ENCODE measurements at places on chromosomes 2 and 18. TPM values are rescaled to one million over a fixed set of nuclear protein-coding genes. Genes with fewer than 3 reads are reported as not detected.
A peak's percentile ranks its signal among the peaks of the same experiment; 100 is the strongest.

The UGT1A1 gene
- not detected for total RNA-seq

The DSG4 gene
- total RNA-seq, result not detected

The MAL gene
- total RNA-seq, result 92.6 TPM

The TMEM163 gene
- total RNA-seq, result 0.12 TPM

The DRC1 gene
- total RNA-seq, result 0.17 TPM

The LINC00305 gene
- not detected for total RNA-seq

The SP3 gene
- 106 TPM for total RNA-seq

The GALNT13 gene
- total RNA-seq, result not detected

The ONECUT2 gene
- 0.02 TPM for total RNA-seq

The NR4A2 gene
- total RNA-seq, result 27.5 TPM

The HK2 gene
- 36.4 TPM for total RNA-seq

The EMILIN1 gene
- 1.0 TPM for total RNA-seq

GRCh38 chr18:9647496-9648323, 33.4 kb upstream of the PPP4R1 start:
- H3K36me3 ChIP-seq, result no peaks in the 10 kb centered on the region
- no peaks in the 10 kb centered on the region for H3K27me3 ChIP-seq
- H3K27ac ChIP-seq, result no peak overlapping the region
- DNase-seq, result no peak

DNA sequence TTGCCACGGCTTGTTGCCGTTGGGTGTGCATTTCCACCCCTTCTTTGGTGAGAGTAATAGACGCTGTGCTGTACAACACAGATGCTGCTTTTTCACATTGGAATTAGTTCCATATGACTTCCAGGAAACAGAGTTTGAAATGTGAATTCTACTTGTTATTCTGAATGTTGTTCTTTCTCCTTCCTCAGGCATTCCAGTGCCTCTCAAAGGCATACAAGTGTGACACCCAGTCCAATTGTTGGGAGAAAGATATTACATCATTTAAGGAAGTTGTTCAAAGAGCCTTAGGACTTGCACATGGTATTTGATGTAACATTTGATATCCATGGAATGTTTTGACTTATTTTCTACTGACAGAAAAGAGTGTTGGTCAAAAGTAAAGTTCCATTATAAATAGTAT, 134.4 kb upstream of the LTBP1 start:
- H3K36me3 ChIP-seq, result peaks cover 11% of the 10 kb centered on the region
- H3K4me1 ChIP-seq, result no peaks in the 10 kb centered on the region
- H3K27me3 ChIP-seq, result no peaks in the 10 kb centered on the region
- no peak overlapping the region for H3K27ac ChIP-seq
- H3K4me3 ChIP-seq, result no peak overlapping the region
- no peak for DNase-seq

DNA sequence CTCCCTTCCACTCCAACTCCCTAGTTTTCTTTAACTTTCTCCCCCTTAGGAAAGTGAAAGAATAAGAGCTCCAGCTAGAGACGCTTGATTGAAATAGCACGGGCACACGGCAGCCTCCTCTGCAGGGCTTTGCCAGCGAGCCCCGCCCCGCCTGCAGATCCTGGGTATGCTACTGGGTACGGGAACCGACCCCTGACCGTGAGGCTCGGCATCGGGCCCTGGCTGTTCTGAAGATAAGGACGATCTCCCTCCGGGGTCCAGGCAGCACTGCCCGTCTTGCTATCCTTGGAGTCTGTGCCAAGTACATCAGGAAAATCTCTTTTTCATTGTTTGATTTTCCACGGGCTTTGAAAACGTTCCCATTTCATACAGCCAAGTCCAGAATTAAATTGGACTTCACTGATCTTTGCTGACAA, 284.5 kb downstream of the MTX2 start:
- H3K4me3 ChIP-seq, result peak overlapping the region; percentile 85
- H3K36me3 ChIP-seq, result no peaks in the 10 kb centered on the region
- peak; percentile 43 for DNase-seq
- H3K27me3 ChIP-seq, result peaks cover 58% of the 10 kb centered on the region
- H3K27ac ChIP-seq, result no peak overlapping the region

GRCh38 chr18:52682260-52682659, 342.3 kb downstream of the DCC start:
- H3K27ac ChIP-seq, result no peak overlapping the region
- no peaks in the 10 kb centered on the region for H3K4me1 ChIP-seq
- no peak for DNase-seq
- no peak overlapping the region for H3K4me3 ChIP-seq

DNA sequence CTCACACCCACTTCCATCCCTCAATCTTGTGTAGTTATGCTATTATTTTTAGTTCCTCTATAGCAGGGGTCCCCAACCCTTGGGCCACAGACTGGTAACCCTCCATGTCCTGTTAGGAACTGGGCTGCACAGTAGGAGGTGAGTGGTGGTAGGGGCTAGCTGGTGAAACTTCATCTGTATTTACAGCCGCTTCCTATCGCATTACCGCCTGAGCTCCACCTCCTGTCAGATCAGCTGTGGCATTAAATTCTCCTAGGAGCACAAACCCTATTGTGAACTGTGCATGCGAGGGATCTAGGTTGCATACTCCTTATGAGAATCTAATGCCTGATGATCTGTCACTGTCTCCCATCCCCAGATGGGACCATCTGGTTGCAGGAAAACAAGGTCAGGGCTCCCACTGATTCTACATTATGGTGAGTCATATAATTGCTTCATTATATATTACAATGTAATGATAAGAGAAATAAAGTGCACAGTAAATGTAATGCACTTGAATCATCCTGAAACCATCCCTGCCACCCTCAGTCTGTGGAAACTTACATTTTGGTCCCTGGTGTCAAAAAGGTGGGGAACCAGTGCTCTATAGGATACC, 1.6 kb upstream of the RAB11FIP5 start:
- H3K4me1 ChIP-seq, result peaks cover 26% of the 10 kb centered on the region
- H3K27ac ChIP-seq, result no peak overlapping the region
- no peaks in the 10 kb centered on the region for H3K27me3 ChIP-seq
- H3K36me3 ChIP-seq, result no peaks in the 10 kb centered on the region

DNA sequence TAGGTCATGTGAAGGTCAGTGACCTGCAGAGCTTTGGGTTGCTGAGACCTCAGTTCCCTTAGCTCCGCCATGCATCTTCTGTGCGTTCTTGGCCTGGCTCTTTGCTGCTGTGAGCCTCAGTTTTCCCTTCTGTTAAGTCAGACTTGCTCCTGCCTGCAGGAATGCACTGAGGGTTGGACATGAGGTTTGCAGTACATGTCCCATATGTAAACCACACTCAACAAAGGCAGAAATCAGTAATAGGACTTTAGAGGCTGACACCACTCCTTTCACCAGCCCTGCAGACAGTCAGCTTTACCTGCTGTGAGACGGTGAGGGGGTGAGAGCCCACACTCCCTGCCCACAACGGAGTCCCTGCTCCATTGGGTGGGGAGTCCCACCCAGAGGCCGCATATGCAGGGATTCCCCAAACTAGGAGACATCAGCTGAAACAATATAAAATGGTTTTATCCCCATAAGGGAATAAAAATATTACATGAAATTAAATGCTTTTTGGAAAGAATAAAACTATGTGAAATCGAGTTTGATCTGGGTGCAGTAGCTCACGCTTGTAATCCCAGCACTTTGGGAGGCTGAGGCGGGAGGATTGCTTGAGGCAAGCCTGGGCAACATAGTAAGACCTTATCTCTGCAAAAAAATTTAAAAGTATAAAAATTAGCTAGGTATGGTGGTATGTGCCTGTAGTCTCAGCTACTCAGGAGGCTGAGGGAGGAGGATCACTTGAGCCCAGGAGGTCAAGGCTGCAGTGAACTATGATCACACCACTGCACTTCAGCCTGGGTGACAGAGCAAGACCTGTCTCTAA, 55.1 kb downstream of the MYO7B start:
- DNase-seq, result no peak
- H3K4me3 ChIP-seq, result no peak overlapping the region
- no peak overlapping the region for H3K27ac ChIP-seq
- no peaks in the 10 kb centered on the region for H3K36me3 ChIP-seq
- H3K4me1 ChIP-seq, result peaks cover 9% of the 10 kb centered on the region

DNA sequence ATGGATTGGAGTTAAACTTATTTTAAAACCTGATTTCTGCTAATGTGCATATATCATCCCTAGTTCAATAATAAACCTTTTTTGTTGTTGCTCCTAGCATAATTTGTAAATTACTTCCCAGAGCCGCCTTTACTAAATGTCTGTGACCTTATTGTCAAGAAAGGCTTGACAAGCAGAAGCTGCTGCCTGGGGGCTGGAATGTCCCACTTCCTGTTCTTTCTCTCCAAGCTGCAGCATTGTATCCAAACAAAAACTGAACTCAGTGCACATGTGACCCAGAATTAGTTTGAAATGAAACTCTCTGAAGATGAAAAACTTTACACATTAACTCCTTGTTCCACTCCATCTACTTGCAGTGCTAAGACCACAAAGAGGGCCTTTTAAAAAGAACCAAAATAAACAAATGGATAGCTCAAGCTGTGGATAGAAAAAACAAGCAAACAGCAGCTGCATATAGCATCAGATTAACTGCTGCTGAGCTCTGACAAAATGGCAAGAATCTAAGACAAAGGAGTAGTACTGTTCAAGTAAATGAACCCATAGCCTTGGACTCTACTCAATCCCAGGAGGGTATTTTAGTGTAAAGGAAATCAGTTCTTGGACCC, 99.8 kb upstream of the NEUROD1 start:
- DNase-seq, result no peak
- no peak overlapping the region for H3K27ac ChIP-seq
- no peak overlapping the region for H3K4me3 ChIP-seq
- peaks cover 1% of the 10 kb centered on the region for H3K4me1 ChIP-seq
- peaks cover 10% of the 10 kb centered on the region for H3K27me3 ChIP-seq

DNA sequence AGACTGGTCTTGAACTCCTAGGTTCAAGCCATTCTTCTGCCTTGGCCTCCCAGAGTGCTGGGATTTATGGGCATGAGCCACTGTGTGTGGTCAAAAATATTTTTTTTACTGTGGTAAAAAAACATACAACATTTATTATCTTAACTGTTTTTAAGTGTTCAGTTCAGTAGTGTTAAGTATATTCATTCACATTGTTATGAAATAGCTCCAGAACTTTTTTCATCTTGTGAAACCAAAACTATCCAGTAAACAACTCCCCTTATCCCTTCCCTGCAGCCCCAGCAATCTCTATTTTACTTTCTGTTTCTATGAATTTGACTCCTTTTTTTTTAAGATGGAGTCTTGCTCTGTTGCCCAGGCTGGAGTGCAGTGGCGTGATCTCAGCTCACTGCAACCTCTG, 9.3 kb downstream of the RMC1 start:
- DNase-seq, result no peak
- peaks cover 29% of the 10 kb centered on the region for H3K36me3 ChIP-seq
- no peak overlapping the region for H3K4me3 ChIP-seq
- peak overlapping the region; percentile 65 for H3K27ac ChIP-seq
- peaks cover 26% of the 10 kb centered on the region for H3K4me1 ChIP-seq

DNA sequence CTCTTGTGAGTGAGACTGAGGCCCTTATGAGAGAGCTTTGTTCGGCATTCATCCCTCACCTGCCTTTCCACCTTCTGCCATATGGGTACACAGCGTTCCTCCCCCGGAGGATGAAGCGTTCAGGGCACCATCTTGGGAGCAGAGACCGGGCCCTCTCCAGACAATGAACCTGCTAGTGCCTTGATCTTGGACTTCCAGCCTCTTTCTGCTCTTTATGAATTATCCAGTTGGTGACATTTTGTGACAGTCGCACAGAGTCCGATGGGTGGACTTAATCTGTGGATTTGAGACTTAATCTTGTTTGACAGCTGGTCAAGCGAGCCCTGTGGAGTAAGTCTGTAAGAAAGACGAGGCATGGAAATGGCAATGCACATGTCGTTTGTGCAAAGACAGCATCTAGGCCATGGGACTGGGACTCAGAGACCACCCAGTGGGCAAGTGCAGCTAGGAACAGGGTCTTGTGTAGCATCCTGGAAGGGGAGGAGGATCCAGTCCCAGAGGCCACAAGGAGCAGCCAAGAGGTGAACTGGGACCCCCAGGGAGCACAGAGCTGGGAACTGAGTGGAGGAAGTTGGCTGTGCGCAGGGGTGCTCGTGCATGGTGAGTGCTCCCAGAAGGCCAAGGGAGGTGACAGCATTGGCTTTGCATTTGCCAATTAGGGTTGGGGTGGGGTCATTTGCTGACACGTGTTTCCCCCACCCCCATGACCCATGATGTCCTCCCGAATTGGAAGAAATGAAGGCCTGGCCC, 69.5 kb upstream of the HDAC4 start:
- H3K4me3 ChIP-seq, result no peak overlapping the region
- H3K4me1 ChIP-seq, result no peaks in the 10 kb centered on the region
- no peaks in the 10 kb centered on the region for H3K27me3 ChIP-seq

DNA sequence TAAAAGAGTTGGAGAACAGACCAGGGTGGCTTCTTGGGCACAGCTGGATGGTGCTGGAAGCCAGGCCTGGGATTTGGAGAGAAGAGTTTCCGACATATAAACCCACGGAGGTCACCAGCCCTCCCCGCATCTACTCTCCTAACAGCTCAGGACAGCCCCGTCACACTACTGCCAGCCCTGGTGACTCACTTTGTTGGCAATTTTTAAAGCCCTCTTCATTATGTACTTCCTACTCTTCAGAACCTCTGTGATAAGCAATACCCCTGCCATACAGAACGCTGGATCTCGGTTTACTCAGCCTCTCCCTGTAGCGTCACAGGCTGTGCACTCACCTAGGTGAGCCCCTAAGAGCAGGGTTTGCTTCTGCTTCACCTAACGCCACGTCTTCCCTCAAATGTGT, 48.1 kb downstream of the ID2 start:
- peaks cover 9% of the 10 kb centered on the region for H3K4me1 ChIP-seq
- H3K4me3 ChIP-seq, result no peak overlapping the region
- DNase-seq, result no peak
- H3K27ac ChIP-seq, result no peak overlapping the region
- no peaks in the 10 kb centered on the region for H3K27me3 ChIP-seq

DNA sequence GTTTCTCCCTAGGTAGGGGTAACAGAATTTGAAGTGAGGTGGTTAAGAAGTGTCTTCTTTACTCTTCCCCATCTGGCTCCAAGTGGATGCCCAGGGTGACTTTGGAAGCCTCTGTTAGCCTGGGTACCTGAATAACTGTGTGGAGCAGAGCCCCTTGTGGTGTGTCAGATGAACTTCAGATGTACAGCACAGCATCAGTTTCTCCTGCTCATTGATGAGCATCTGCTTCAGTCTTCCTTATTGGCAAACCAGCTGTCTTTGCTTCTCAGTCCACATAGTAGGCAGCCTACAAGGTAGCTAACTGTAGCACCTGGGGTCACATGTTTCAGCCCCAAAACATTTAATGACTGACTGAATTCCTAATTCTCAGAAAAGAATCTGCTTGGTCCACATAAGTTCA, 56.2 kb upstream of the ATP8B1 start:
- DNase-seq, result peak; percentile 7
- H3K27ac ChIP-seq, result no peak overlapping the region
- no peak overlapping the region for H3K4me3 ChIP-seq
- peaks cover 4% of the 10 kb centered on the region for H3K4me1 ChIP-seq

DNA sequence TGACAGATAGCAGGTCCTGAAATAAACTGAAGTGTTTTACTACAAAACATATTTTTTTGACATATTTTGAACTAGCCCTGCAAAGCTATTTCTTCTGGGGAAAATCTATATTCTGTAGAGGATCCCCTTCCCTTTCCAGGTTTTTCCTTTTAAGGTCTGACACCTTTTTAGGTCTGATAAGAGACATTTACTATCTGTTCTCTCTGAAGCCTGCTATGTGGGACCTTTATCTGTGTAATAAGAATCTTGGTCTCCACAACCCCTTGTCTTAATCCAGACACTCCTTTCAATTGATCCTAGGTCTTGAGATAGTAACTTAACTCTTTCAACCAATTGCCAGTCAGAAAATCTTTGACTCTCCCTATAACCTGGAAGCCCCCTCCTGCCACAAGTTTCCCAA, 5.5 kb upstream of the PDK1 start:
- H3K27me3 ChIP-seq, result peaks cover 13% of the 10 kb centered on the region
- H3K4me3 ChIP-seq, result no peak overlapping the region
- DNase-seq, result no peak
- H3K27ac ChIP-seq, result no peak overlapping the region
